Left ventricle myocardium superior (tissue), 1 donor: ENCODE measurements at places on chromosomes 2 and 18. TPM values are rescaled to one million over a fixed set of nuclear protein-coding genes. Genes with fewer than 3 reads are reported as not detected.
A peak's percentile ranks its signal among the peaks of the same experiment; 100 is the strongest.

- no peak for DNase-seq
These were observed 38.7 kb downstream of the CCDC74A start for GRCh38 chr2:131566371-131566770.

DNA sequence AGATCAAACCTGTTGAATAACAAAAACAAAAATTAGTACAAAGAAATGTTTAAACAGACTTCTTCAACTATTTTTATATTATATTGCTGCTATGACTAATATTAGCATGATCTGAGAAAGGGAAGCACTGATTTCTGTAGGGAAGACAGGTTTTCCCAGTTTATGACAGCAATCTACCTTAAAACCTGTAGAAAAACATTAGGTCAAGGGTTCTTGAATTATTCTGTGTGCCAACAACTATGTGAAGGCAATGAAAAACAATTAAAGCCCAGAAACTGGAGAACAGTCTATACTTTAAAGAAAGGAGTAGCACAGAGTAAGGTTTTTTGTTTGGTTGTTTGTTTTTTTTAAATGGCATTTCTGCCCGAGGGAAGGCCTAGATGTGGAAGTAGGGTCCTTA lies 23.3 kb downstream of the PUM2 start:
- no peak for DNase-seq

DNA sequence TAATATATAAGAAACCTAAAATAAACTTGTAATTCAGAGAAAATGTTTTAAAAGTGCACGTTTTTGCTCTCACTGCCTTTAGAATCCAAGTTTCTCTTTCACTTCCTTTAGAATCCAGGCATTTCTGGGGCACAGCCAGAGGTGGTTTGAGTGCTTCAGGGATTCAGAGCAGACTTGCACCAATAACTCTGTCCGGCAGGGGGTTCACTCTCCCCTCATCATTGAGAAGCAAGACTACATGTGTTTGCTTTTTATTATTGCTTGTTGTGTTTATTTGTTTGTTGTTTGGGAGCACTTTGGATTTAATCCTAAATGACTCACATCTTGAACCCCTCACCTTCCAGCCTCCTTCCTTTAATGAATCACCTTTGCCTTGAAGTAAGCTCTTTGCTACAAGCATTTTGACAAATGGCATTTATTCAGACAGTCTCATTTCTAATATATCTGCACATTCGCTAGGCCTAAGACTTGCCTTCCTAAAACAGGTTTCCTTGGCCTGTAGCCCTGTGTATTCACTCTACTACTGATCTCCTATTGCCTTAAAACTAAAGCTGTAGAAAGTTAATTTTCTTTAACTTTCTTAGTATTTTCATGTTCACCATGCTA lies 233.5 kb upstream of the ATP5MC3 start:
- peak; percentile 61 for DNase-seq

DNA sequence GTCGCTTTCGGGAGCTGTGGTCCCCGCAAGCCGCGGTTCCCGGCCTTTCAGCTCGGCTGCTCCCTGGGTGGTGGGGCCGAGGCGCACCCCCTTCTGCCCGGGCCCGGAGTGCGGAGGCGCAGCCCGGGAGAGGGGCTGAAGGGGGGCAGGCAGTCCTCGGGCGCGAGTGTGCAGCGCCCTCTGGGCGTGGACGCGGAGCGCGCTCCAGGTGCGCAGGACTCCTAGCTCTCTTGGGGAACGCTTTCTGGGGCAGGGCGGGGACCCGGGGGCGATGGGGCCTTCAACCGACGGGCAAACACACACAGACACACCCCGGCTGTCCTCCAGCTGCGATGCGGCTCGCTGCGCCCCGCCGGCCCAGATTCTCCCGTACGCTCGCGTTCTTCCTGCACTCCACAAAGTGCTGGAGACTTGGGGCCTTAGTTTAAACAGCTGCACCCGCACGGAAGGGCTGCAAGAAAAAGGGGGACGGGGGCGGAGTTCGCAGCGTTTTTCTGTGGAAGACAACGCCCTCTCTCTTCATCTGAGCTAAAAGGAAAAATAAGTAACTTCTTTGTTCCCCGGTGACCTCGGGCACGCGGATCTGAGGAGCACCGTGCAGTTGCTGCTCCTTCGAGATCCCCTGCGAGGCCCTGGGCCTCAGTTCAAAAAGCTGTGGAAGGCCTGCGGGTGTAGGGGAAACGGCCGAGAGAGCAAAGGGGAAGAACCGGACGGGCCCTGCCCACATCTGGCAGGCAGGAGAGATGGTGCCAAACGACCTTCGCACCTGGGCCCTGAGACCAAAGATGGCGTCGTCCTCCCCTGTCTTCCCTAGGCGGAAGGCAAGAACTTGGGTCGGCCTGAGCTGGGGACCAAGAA lies 593 bp upstream of the SDC1 start:
- peak; percentile 67 for DNase-seq

DNA sequence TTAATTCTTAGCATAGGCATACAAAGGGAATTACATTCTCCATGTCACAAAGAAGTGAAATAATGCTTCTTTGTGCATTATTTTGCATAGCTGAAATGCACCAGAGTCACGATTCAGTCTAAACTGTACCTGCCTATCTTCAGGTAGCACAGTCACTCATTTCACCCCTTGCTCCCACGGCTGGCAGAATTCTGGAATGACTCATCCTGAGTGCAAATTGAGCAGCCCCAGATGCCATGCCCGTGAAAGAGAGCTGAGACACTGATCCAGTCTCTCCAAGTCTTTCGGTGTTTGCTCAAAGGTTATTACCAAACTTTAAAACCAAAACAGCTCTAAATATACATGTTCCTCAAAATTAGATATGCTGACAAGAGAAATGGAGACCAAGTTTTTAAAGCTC lies 168.3 kb upstream of the POU3F3 start:
- DNase-seq = no peak

DNA sequence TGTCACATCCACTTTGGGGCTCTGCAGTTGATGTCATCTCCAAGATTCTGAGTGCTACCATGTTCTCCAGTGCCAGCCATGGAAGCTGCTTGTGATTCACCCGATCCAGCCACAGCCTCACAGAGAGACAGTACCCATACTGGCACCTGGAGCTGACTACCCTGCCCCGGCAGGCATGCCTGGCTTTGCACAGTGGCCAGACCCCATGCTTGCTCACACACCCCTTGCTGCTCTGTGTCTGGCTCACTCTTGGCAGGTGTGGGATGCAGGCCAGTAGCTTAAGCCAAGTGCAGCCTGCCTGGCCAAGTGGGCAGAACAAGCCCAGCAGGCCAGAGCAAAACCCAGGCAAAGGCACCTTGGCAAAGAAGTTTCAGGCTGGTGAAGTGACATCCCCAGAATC lies 828.4 kb upstream of the VRK2 start:
- DNase-seq = peak; percentile 79

DNA sequence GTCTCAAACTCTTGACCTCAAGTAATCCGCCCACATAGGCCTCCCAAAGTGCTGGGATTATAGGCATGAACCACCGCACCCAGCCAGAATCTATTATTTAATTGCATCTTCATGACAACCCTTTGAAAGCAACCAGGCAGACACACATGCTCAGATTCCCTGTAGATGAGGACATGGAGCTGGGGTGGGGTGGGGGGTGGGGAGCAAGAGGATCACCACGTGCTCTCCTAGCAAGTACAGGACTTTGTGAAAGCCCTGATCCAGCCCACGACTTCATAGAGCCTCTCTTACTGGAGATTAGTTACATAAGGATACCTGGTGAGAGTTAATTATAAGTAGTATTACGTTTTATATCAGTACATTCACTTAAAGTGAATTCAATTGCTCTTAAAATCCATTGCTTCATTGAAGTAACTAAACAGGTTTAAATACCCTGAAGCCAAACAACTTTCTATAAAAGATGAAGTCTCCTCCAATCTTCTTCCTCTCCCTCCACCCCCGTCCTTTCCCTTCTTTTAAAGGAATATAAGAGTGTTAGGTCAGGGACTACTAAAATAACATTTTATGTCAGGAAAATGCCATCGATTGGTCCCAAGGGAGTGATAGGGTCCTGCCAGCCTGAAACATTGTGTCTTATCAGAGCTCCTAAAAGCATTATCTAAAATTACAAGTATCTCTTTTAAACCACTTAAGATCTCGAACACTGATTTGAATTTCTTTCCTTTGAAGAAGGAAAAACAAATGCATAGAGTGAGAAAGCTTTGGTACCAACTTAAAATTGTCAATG lies 123.9 kb downstream of the EPHA4 start:
- DNase-seq = no peak

- DNase-seq = no peak
These were observed 1.4 kb upstream of the SOX11 start for GRCh38 chr2:5690718-5691220.

GRCh38 chr18:59536166-59536565 lies 161.1 kb downstream of the CCBE1 start:
- DNase-seq = no peak

- no peak for DNase-seq
These were observed 2.8 kb upstream of the PUM2 start for GRCh38 chr2:20353241-20353992.

DNA sequence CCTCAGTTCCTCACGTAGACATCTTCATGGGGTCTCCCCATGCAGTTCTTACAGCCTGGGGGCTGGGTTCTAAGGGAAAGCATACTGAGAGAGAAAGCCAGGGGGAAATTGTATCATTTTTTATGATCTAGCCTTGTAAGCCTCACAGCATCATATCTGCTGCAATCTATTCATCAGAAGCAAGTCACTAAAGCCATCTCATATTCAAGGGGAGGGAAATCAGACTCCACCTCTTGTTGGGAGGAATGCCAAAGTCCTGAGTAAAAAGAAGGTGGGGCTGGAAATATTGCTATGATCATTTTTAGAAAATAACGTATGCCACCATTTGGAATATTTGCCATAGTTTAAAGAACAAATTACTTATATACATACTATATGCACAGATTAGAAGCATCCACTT lies 304.6 kb downstream of the TXNL1 start:
- no peak for DNase-seq

- DNase-seq = peak; percentile 88
These were observed 401.2 kb downstream of the GALR1 start for GRCh38 chr18:77650799-77651385.

DNA sequence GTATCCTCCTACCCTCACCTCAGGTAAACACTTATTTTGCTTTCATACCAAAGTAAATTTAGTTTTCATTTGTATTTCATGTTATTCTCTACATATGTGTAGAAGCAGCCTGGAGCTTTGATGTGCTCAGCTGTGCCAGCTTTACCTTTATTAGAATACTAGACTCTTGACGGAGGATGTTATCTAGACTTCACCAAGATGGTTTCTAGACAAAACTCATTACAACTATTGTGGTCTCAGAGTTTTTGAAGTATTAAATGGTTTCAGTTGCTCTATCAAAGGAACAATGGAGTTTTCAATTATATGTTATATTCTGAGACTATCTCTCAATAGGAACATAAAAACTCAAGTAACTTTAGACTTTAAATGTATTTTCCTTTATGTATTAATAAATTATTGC lies 5.0 kb upstream of the IL18RAP start:
- DNase-seq = no peak

- no peak for DNase-seq
These were observed 10.1 kb downstream of the RMP24 start for GRCh38 chr18:35982409-35983114.

- DNase-seq = no peak
These were observed 29.5 kb downstream of the MARCO start for GRCh38 chr2:118971245-118972122.

- no peak for DNase-seq
These were observed 353.5 kb downstream of the MYCN start for GRCh38 chr2:16293871-16294270.

DNA sequence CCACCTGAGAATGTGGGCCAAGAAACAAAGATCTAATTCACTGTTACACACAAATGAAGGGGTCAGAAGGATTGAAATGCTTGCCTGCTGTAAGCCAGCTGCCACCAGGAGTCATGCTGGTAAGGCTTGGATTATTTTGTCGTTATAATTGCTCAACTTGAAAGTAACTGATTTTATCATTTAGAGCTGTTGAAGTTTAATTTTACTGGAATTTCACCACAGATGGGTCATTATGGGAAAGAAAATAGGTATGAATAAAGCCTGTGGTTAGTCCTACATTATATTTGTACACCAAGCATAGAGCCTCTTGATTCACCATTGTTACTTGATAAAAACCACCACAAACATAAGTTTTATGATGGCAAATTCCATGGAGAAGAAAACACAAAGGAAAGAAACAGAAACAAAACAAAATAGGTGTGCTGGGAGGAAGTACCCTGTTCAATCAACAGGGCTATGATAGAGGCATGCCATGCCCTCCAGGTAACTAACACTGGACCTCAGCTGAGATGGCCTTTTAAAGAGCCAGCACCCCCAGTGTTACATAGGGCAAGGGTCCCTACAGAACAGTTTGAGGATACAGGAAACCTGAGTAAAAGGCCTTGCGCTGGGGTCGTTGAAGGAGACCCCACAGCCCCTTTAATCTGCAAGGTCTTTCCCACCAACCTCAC lies 3.0 kb downstream of the CLEC4F start:
- no peak for DNase-seq

DNA sequence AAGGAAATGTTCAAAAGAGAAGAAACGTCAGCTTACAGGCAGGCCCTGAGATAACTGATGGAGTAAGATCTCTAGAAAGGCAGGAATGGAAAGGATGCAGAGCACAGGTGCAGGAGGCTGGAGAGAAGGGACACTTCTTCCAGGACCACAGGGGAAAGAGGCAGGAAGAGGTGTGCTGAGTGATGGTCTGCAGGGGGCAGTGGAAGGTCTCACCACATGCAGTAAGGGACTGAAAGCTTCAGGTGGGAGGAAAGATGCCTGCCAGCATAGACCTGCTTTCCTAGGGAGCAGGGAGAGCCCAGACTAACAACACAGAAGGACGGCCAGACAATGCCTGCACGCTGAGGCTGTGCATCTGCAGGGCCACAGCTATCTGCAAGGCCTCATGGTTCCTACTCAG lies 156.8 kb downstream of the L3MBTL4 start:
- no peak for DNase-seq

DNA sequence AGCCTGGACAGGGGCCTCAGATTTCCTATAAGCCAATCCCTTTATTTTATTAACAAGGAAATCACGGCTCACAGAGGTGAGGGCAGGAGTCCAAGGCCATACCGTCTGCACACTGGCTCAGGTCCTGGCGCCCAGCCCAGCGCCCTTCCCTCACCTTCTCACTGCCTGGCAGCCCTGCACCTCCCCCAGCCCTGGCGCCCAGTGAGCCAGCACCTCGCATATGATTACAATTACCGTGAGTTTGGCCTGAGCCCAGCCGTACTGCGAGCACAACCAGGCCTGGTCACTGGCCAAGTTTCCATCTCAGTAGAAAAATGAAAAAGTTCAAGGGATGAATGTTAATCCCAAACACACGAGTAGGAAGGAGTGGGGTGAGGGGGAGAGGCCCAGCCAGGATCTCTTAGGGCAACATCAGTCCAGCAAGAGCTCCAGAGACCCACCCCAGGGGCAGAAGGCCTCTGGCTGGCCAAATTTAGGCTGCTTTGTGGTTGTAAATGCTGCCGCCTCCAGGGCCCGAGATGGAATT lies 68.4 kb downstream of the MCFD2 start:
- peak; percentile 96 for DNase-seq

- no peak for DNase-seq
These were observed 69.5 kb downstream of the BAZ2B start for GRCh38 chr2:159546716-159547430.

PDE1A gene
- 16.9 TPM for total RNA-seq

CENPA gene
- total RNA-seq = not detected

ITPRIPL1 gene
- 1.3 TPM for total RNA-seq

SMARCAL1 gene
- 9.8 TPM for total RNA-seq

ACMSD gene
- not detected for total RNA-seq

CREG2 gene
- total RNA-seq = not detected

ZNF385B gene
- 4.1 TPM for total RNA-seq

RNF152 gene
- total RNA-seq = 10.8 TPM
